ENCODE measurements at places on chromosomes 16 and 17.

DNA sequence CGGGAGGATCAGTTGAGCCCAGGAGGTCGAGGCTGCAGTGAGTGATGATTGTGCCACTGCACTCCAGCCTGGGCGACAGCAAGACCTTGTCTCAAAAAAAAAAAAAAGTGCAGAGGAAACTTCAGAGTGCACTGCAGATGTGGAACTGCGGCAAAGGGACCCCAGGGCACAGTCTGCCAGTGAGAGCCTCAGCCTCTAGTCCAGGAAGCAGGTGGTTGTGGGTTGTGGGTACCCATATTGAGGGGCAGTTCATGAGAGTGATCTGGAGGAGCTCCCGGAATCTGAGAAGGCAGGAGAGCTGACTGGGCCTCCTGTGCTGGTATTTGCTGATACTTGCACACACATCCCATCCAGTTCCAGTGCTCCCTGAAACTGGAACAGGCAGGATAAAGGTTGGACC lies 13.1 kb downstream of the FOXN1 start:
- no peak for DNase-seq

- no peak for DNase-seq
Measured at GRCh38 chr17:8391711-8392110, 5.9 kb downstream of the RNF222 start.

GRCh38 chr16:51085271-51085670 lies 65.8 kb downstream of the SALL1 start:
- DNase-seq, result no peak

GRCh38 chr16:22291860-22292318 lies 5.3 kb upstream of the POLR3E start:
- DNase-seq, result no peak

DNA sequence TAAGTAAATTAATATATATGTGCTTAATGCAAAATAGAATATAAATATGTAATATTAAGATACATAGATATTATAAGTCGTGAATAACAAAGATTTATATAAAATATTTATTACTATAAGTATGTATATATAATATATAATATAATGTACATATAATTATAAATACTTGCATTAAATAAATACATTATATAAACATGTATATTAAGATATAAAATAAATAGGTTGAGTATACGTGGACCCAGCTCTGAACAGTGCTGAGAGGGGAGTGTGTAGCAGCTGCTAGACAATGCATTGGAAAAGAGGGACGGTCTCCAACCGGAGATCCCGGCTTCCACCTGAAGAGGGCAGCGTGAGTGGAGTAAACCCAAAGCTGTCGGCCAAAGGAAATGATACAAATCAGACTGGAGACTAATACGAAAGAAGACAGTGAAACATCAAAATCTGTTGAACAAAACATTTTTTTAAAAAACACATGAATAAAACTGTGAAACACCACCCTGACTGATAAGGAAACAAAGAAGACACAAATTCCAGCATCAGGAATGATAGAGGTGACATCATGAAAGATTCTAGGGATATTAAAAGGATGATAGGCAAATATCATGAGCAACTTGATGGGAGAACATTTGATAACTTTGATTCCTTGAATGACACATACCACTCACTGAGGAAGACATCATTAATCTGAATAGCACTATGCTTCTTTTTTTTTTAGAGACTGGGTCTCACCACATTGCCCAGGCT lies 125.4 kb upstream of the CHMP6 start:
- DNase-seq, result peak; percentile 80

- DNase-seq, result peak; percentile 72
Measured at GRCh38 chr16:89409161-89409711, 81.1 kb downstream of the ANKRD11 start.

- DNase-seq, result peak; percentile 72
Measured at GRCh38 chr16:67672739-67673662, 6.4 kb downstream of the C16orf86 start.

All from activated CD4-positive, alpha-beta memory T cell treated with anti-CD3 and anti-CD28 coated beads, Interleukin-2, amount 10 ng/mL, durations not matched to agents 7 days and 5 days (primary cell).